GM12891 (cell line): ENCODE measurements at places on chromosomes 13 and 19.

DNA sequence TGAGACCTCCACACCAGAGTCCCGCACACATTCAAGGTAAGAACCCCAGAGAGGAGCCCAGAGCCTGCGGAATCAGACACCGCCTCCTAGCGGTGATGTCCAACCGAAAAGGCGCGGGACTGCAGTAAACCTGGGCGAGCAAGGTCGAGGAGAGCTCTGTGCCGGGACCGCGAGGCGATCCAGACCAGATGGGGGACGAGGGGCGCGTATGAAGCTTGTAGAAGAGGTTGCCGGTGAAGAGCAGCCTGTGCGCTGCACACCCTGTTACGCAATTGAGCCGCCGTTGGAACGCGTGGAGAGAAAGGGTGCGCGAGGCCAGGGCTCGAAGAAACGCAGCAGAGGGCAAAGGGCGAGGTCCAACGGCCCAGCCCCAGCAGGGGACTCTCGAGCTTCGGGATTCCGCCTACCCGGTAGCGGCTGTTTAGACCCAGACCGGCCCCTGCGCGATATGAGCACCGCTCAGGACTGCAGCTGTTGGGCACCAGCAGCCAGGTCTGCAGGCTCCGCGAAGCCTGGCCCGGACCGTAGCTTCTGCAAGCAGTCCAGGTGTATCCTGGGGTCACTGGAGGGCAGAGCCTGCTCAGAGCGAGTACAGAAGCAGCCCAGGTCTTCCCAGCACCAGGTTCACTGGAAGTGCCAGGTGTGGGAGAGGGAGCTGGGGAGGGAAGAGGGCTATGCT lies 65.9 kb upstream of the ZNF599 start:
- DNase-seq = no peak

- no peak for DNase-seq
Measured at GRCh38 chr13:86606264-86606663, 807.0 kb upstream of the SLITRK6 start.

GRCh38 chr13:39641645-39642044 lies 13.8 kb upstream of the COG6 start:
- no peak for DNase-seq

DNA sequence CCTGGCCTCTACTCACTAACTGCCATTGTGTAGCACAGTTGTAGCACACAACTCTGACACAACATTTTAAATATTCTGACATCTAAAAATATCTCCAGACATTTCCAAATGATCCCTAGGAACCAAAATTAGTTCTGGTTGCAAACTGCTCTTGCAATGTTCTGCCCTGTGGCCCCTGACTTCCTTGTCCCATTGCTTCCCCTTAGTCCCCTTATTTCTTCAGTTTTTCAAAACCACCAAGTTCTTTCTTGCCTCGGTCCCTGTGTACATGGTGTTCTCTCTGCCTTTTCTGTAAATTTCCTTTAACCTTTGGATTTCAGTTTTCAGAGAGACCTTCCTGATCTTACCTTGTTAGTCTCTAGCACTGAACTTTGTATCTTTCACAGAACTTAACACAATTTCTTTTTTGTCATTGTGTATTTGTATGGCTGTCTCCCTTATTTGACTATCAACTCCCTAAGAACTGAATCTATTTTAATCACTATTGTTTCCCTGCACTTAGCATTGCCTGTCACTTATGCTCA lies 87.6 kb upstream of the MLNR start:
- no peak for DNase-seq
